ENCODE measurements at places on chromosomes 16 and 17. TPM values are rescaled to one million over a fixed set of nuclear protein-coding genes. Genes with fewer than 3 reads are reported as not detected.

Gene IGFALS
- 0.12 TPM for total RNA-seq

Gene TMEM170A
- total RNA-seq: 14.5 TPM

Gene NRN1L
- total RNA-seq: not detected

Gene ZSWIM7
- total RNA-seq: 16.7 TPM

Gene FUS
- total RNA-seq: 231 TPM

DNA sequence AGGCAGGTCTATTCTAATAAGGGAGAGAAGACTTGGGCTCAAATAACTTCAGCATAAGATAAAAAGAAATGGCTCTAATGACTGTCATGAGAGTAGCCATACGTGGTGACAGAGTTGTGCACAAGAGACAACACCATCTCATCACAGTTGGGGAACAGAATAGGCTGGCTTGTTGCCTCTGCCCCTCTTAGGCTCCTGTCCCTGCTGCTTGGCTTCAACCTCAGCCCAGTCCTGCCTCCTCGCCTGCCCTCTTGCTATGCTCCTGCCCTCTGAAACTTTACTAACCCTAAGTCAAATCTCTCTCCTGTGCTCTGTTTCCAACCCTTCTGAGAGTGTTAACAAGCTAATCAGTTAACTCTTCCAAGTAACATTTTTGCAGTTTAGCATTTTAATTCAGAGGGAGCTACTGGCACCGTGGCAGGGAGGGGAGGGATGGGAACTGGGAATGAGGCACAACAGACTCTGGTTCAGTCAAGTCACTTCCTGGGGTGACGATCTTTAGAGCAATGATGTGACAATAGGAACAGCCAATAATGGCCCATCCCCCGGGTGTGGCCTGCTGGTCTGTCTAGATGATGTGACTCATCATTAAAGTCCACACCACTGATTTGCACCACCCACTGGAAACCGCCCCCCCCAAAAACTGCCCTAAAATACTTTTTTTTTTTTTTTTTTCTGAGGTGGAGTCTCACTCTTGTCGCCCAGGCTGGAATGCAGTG, 35.5 kb downstream of the DNAH17 start:
- peaks cover 8% of the 10 kb centered on the region for H3K4me1 ChIP-seq
- peak overlapping the region; percentile 68 for H3K27ac ChIP-seq
- peak; percentile 28 for DNase-seq
- no peak overlapping the region for H3K4me3 ChIP-seq
- H3K36me3 ChIP-seq: no peaks in the 10 kb centered on the region

GRCh38 chr17:14299280-14300141, 1.4 kb upstream of the HS3ST3B1 start:
- H3K4me1 ChIP-seq: peaks cover 42% of the 10 kb centered on the region
- no peaks in the 10 kb centered on the region for H3K27me3 ChIP-seq
- H3K36me3 ChIP-seq: no peaks in the 10 kb centered on the region
- H3K27ac ChIP-seq: peak overlapping the region; percentile 89
- H3K4me3 ChIP-seq: peak overlapping the region; percentile 97

DNA sequence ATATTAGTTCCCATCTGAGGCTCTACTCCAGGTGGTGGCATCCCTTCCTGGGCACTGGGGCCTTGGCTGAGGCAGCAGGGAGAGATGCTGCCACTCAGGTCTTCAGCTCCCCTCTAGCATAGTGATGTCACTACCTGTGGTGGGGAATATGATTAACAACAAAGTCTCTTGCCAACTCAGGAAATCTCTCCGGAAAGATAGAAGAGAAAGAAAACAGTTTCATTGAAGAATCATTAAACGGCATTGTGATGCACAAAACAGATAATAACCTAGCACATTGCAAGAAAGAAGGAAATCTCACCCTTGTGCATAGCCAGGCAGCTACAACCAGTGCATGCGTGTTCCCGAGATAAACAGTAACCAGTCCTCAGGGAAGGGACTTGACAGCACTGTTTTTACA, 12.2 kb upstream of the ZNF267 start:
- no peak for DNase-seq
- H3K27ac ChIP-seq: no peak overlapping the region
- no peak overlapping the region for H3K4me3 ChIP-seq
- H3K4me1 ChIP-seq: no peaks in the 10 kb centered on the region
- H3K36me3 ChIP-seq: no peaks in the 10 kb centered on the region

DNA sequence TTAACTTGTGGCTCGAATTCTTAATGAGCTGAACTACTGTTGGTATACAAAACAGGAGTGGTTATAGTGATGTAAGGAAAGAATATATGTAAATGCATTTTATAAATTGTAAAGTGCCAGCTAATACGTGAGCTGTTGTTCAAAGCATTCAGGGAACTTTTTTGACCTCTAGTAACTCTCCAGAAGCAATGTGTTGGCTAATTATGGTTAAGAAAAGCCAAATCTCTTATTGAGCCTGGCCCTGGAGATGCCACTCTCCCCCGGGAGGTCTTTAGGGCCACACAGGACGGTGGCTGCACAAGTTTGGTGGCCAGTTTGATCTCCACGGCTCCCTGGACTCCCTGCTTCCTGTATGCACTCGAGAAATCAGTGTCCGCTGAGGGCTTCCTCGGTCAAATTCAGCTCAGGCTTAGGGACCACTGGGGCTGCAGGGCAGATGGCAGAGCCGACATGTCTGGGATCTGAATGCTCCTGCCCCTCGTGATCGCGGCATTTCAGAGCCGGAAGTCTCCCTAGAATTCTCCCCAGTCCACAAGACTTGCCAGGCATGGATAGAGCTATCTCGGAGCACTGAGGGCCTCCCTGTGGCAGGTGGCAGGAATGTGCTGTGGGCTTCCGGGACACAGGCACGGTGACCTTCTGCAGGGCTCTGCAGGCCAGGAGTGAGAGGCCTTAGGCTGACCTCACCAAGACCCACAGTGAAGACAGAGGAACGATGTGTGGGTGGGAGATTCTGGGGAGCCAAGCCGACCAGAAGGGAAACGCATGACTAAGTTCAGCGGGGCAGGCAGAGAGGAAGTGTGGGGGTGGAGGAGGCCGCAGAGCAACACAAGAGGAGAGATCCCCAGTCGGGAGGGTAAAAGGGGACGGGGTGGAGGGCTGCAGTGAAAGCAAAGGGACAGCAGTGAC, 18.6 kb upstream of the PITPNM3 start:
- peaks cover 23% of the 10 kb centered on the region for H3K4me1 ChIP-seq
- no peaks in the 10 kb centered on the region for H3K27me3 ChIP-seq
- peak overlapping the region; percentile 23 for H3K27ac ChIP-seq
- no peak for DNase-seq

- H3K27ac ChIP-seq: no peak overlapping the region
- H3K4me3 ChIP-seq: no peak overlapping the region
- H3K36me3 ChIP-seq: no peaks in the 10 kb centered on the region
- DNase-seq: no peak
- no peaks in the 10 kb centered on the region for H3K27me3 ChIP-seq
- H3K4me1 ChIP-seq: peaks cover 14% of the 10 kb centered on the region
Measured at GRCh38 chr16:13997526-13997925, 73.6 kb upstream of the MRTFB start.

DNA sequence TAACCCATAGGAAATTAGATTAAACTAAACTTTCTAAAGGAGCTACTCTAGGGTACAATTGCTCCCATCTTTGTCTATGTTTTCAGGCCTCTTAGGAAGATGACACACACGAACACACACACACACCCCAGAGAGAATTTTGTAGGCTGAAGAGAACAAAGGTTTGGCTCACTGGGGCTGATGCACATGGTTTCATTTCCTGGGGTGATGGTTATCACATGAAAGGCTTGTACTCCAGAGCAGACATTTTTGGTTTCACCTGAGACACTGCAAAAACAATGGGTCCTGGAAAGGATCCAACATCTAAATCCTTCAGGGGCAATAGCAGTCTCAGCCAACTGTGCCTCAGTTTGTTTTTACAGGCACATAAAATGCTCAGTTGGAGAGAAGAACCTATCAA, 62.8 kb downstream of the GRB7 start:
- H3K4me1 ChIP-seq: no peaks in the 10 kb centered on the region
- no peak for DNase-seq
- no peak overlapping the region for H3K27ac ChIP-seq
- H3K4me3 ChIP-seq: no peak overlapping the region

DNA sequence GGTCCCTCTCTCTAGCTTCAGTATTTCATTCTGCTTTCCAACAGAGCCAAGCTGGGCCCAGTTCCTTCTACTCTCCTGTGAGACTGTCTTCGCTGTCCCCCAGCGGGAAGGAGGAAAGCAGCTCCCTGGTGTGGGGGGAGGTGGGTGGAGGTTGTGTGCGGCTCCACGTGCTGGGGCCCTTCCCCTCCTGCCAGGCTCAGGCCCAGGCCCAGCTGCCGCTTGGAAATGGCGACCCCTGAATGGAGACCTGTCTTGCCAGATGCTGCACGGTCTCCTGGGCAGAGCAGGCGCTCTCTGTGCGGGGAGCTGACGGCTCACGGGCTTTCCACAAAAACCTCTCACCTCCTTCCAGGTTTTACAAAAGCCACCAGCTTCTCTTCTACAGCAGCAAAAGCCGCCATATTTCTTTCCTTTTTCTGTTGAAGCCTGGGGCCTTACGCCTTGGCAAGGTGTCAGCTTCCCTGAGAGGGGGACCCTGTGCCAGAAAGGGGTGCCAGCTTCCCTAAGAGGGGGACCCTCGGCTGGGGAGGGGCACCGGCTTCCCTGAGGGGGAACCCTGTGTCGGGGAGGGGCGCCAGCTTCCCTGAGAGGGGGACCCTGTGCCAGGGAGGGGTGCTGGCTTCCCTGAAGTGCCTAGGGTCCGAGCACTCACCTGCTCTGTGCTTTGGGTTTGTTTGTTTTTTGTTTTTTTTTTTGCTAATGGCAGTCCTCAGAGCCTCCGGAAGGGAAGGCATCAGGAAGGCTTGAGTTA, 47.5 kb downstream of the ZNF778 start:
- peaks cover 6% of the 10 kb centered on the region for H3K36me3 ChIP-seq
- DNase-seq: no peak
- peaks cover 16% of the 10 kb centered on the region for H3K4me1 ChIP-seq
- H3K27me3 ChIP-seq: no peaks in the 10 kb centered on the region
- no peak overlapping the region for H3K27ac ChIP-seq
